Activated CD4-positive, alpha-beta T cell treated with anti-CD3 and anti-CD28 coated beads, Interleukin-2, Interleukin-4, amounts not matched to agents 100 ng/mL and 50 ng/mL, durations not matched to agents 16 hours and 8 hours (primary cell): ENCODE measurements at places on chromosomes 2 and 18.

DNA sequence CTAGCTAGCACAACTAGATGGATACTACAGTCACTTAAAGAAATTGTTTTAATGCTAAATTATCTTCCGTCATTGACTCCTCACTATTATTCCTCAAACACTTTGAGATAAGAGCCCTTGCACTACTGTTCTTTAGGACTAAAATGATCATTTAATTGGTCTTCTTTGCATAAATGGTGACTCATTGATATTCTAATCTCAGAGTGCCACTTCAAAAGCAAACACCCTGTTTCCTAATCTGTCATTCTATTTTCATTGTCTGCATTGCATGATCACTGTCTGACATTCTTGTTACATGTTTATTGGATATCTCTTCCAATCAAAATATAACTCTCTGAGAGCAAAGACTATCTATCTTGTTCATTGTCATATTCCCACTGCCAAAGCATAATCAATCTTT lies 313.9 kb downstream of the EXOC6B start:
- no peak for DNase-seq

GRCh38 chr2:215712871-215713790 lies 277.3 kb upstream of the FN1 start:
- DNase-seq, result no peak

GRCh38 chr2:101516823-101517690 lies 42.1 kb upstream of the RFX8 start:
- peak; percentile 48 for DNase-seq

GRCh38 chr2:41621563-41621962 lies 426.3 kb upstream of the PKDCC start:
- no peak for DNase-seq

GRCh38 chr2:49003201-49003600 lies 151.1 kb downstream of the FSHR start:
- no peak for DNase-seq

- DNase-seq, result no peak
These were observed 43.0 kb downstream of the EMILIN2 start for GRCh38 chr18:2889761-2890192.

DNA sequence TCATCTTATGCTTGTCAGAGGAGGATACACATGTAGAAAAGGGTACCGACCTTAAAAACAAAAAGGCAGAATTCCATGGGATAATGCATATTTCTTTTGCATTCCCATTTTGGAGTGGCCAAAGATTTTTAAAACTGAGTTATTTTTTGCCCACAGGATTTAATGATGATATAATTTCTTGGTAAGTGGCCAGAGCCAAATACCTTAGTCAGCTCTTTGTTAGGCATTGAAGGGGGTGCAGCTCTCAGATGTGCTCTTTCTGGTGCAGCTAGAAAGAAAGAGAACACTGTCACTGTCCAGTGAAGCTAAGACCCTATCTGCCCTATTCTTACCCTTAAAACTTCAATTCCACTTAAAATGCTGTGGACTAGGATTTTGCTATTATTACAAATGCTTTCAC lies 10.8 kb downstream of the COQ10B start:
- DNase-seq, result no peak

DNA sequence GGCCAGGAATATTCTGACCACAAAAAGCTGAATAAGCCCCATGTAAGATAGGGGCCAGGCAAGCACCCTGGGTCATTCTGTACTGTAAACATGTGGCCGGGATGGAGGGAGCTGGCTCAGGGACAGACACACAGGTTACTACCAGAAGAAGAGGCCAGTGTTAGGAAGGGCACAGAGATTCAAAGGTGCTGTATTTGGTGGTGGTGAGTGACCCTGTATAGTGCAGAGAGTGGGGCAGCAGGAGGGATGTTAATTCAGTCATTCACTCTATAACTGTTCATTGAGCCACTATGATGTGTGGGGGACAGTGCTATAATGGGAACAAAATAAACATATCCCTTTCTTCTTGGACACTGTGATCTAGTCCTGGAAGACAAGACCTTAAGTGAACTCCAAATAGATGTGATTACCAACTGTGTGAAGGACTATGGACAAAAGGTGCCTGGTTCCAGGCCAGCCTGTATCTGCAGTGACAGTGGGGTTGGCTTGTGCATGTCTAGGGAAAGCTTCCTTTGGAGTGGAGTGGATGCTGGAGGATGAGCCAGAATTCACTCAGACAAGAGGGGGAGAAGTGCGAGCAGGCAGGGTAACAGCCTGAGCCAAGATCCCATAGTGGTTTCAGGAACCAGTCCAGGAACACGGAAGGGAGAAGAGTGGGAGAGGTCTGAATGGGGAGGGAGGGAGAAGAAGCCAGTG lies 8.3 kb downstream of the MOCOS start:
- DNase-seq, result no peak

- DNase-seq, result no peak
These were observed at the start of gene ATP8B1 for GRCh38 chr18:57803103-57803969. TSS of gene ATP8B1 (minus strand) at chr18:57803315. CDS start at chr18:57731807, 71,508 bp downstream.

DNA sequence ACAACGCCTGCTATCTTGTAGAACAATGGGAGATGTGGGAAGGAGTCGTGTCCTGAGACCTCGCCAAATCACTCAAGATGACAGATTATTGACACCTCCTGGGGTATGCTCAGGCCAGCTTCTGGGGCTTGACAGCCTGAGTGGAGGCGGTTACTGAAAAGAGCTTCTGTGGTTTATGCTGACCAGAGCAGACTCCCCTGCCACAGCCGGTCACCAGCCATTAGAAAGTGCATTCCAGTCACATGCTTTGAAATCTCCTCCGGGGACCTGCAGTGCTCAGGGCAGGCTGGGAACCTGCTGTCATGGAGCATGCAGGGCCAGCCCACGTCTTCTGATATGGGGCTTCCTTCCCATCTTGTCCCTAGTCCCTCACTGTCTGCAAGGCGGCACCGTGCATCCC lies 215.9 kb downstream of the SEPTIN10 start:
- no peak for DNase-seq

DNA sequence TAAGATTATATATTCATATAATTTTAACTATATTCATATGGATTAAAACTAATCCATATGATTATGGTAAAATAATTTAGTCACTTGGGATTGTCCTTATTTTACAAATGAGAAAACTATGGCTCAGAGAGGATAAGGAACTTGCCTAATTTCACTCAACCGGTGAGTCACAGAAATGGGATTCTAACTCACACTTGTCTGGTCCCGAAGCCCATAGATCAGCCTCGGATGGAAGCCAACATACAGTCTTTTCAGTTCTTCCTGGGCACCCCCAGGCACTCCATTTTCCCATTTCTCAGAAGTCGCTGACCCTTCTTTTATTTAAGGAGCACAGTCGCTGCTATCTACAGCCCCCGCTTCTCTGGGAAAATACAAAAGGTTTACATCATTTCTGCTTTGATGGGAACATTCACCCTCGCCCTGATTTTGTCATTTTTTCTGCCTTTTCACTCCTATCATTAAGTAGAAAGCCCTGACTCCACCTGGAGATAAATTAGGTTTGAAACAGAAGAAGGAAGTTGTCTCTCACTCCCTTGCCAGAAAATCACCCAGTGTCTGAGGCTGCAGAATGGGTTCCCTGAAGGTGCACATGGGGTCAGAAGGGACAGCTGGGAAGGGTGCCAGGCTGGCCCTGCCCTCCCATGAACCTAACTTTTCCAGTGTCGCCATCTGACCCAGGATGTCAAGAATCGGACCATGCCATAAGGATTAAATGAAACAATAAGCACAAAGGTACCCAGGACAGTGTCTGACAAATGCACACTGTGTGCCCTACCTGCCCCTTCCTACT lies 36.6 kb downstream of the CYP1B1 start:
- DNase-seq, result no peak

DNA sequence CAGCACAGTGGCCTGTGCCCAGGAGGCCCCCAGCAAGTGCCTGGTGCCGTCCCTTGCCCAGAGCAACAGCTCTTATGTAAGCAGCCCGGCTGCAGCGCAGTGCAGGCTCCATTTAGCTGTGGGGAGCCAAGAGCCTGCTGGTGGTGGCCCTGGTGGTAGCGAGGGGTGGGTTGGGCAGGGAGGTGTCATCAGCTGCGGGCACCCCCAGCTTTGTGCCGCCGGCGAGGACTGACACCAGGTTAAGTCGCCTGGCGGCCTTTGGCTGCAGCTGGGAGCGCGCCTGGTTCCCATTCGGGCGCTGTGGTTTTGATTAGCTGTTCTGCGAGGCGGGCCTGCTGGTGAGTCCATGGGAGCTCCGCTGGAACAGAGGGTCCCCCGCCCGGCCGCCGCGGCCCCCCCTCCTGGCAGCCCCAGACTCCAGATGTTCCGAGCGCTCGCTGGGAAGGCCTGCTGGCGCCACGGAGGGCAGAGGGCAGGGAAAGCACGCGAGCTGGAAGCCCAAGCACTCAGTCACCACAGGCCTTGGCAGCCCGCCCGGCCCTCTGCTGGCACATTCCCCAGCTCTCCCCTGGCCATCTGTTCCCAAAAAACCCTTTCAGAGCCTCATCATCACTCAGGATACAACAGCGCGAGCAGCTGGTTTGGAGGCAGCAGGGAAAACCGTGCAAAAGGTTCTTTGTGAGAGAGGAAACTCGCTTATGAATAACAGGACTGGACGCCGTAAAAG lies 18.4 kb downstream of the ATOH8 start:
- no peak for DNase-seq

DNA sequence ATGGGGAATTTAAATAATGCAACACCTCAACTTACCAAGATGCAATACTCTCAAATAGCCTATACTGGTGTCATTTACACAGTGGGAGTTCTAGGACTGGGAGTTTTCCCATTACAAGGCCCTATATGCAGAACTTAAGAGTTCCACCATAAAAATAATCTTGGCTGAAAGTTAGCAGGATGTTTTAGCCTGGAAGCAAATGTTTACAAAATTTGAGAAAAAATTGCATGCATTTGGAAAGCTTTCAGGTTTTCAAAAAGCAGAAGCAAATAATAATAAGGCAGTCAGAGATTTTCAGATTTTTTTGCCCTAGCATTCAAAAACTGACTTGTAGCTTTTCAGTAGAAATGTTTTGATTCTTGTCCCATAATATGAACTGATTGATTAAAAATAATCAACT lies 397.3 kb downstream of the ARHGAP15 start:
- DNase-seq, result no peak

GRCh38 chr18:48164701-48165100 lies 234.2 kb upstream of the SMAD2 start:
- DNase-seq, result no peak

- DNase-seq, result peak; percentile 1
These were observed 480.8 kb upstream of the KLHL29 start for GRCh38 chr2:22904126-22904684.

DNA sequence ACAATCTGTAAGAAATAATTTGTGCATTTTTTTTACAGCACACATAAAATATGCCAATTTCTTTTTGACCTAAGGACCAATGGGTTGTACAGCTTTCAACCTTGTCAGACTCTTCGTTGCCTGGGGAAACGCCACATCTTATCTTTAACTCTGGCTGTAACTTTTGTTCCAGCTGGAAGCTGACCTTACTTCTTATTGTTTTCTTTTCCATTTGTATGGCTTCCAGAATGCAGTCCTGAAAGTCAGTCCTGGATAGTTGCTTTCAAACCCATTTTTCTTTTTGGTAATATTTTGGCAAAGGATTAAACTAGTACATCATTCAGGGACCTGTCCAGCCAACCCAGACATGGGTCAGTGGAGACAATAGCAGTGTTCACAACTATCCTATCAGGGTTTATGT lies 686.5 kb upstream of the CDH2 start:
- no peak for DNase-seq

DNA sequence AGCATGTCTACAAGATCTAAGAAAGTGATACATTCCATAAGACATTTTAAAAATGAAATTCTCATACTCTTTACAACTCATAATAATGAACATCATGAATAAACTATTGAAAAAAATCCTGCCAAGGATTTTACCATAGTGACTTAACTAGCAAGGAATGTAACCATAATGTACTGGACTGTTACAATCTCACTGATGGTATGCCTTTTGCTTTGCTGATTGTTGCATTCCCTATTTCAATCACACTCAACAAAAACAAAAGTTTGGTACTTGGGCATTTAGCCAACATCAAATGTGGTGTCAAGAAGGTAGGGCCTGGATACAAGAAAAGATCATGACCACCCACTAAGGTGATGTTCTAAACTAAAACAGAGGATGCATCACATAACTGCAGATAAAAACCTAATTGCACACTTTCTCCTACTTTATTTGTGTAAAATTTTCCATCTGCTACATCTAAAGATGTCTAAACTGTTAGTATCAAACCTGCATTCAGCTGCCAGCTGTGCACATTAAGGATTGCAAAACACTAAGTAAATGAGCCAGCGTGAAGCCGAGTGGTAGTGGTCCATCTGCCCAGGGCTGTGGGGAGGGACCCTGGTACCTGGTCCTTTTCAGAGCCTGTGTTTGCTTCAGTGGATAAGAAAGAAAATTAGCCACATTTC lies 564.4 kb downstream of the ZEB2 start:
- no peak for DNase-seq

GRCh38 chr2:66433945-66434678 lies 813 bp upstream of the MEIS1 start:
- DNase-seq, result peak; percentile 12

DNA sequence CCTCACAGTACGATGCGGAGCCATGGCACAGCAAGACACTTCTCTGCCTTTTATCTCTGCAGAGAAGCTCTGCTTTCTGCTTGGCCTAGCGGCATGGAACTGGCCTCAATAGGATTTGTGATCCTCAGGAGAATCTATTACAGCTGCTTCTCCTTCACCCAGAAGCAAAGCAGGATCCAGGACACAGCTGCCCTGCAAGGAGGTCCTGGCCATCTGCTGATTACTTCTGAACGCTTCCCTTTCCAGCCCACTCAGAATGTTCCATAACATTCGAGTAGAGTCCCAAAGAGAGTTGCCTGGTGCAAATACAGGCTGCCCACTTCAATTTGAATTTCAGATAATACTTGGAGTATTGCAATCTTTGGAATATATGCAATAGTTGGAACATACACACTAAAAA lies 29.2 kb upstream of the KCNS3 start:
- no peak for DNase-seq

DNA sequence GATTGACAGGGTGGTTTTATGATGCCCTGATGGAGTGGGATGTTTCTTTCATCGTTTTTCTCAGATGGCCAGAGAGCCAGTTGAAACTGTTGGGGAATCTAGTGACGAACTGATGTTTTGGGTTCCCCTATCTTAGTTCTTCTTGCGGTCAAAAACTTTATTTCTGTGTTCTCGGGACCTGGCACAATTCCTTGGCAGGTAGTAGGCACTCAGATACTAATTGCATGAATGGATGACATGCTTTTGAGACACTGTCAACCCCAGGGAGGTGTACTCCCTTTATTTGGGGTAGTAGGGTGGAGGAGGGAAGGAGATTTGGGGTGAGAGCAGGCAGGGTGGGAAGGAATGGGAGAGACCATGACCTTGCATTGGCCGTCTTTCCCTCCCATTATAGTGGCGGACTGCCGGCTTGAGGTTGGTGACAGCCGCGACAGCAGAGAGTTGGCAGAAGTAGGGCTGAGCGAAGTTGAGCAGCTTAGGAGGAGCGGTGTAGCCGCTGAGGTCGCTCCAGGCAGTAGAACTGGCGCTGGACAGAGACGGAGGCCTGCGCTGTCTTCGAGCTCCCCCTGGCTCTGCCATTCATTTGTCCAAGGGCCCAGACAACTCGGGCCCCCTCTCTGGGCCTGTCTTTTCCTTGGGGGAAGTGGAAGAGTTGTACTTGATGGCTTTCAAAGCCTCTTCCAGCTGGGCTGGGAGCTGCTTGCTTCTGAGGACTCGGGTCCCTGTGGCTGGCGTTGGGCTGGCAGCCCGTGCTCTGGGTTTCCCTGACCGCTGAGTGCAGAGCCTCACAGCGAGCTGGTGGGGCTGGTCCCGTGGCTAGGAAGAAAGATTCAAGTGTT lies 2.6 kb downstream of the TET3 start:
- no peak for DNase-seq

GRCh38 chr18:23194155-23194996 lies 59.1 kb downstream of the CABLES1 start:
- DNase-seq, result no peak
